ENCODE measurements at places on chromosomes 3 and 15.

DNA sequence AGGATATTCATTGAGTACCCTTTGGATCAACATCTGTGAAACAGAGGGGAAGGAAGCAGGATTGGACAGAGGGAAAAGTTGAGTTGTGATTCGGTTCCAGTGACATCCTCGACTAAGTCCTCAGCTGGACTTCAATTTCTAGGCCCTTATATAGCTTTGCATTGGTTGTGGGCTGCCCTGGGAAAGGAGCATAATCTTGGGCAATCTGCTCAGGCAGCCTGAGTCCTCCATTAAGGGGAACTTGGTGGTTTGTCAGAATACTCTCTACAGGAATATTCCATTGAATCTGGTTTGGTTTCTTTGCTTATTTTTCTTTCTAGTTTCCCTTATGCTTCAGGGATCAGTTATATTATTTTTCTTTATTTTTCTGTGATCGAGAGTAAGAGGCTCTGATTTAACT is 94.1 kb downstream of the TCF12 start:
- DNase-seq: no peak

GRCh38 chr3:31575448-31575847 is 42.7 kb downstream of the STT3B start:
- no peak for DNase-seq

DNA sequence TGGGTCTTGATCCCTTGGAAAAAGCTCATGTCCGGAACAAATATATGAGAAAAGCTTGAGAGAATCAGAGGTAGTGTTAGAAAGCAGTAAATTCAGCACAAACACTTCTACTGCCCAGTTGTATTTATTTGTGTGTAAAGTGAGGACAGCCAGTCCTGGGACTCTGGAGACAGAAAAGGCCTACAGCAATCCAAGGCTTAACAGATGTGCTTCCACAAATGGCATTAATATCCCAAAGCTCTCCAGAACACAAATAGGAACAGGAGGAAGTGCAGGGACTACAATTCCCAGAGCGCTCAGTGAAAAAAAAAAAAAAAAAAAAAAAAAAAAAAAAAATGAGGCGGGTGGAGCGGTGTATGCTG is 390 bp upstream of the AP2M1 start:
- DNase-seq: no peak

DNA sequence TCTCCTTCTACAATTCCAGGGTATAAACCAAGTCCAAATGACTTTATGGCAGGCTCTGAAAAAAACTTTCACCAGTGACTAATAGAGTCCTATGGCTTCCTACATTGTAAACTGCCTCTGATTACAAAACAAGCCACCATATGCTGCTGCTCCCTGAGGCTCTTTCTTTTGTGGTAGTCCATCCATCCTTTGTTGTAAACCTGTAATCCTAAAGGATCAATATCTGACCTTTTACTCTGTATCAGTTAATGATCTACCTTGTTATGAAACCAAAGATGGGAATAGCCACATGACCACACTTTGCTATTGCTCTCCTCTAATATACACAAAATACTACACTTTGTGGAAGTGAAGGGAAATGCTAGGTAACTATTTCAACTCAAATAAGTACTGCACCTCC is 434.7 kb upstream of the AGTR1 start:
- DNase-seq: no peak

DNA sequence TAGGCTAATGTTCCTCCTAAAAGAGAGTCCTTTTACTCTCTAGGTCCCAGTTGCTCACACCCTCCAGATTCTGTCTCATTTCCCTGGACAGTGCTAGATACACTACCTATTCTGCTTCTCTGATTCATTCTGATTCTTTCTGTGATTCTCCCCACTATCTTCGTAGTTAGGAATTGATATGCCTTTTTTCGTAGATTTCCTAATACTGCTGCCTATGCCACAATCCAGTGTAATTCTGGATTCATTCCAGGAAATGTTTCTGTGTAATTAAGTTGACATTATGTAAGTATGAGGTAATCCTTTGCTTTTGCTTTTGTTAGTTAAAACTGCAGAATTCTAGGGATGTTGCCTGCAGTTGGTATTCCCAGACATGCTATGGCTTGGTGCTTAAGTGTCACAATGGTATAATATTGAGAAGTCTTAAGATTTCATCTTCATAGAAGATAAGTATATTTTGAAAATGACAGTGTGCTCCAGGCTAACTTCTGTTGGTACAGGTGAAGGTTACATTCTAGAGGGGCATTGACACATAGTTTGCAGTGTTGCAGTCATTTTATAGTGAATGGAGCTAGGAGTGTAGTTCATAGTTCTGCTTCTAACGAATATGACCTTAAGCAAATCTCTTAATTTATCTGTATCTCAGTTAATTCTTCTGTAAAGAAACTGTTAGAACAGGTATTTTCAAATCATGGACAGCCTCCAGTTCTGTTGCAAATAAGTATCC is 54.3 kb downstream of the RIOX2 start:
- no peak for DNase-seq

DNA sequence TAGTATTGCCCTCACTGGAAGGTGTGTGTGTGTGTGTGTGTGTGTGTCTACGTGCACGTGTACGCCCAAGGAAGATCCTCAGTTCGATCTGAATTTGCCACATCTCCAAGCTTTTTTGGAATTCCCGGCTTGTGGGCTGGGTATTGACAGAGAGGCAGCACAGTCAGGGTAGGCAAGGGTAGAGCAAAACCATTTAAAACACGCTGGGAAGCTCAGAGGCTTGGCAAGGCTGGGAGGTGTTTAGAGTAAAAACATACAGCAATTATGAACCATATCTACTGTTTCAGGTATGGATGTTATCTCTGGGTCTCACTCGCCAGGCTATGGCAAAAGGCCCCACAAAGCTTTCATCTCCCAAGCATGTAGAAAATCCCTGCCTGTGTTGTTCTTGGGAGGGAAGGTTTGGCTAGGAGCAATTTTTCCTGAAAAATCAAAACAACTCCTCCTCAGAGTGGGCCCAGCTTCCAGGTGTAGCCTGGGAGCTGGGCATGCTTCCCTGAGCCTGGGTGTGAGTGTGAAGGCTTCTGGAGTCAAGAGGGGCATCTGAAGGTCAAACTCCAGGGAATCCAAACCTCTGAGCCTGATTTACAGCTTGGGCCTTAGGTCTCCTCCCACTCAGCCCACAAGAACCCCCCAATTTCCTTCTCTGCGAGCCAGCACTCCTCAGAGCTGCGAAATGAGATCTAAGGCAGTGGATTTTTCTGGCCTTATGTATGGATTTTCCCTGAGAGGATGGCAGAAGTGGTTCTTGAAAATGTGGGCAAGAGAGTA is 244.8 kb upstream of the TPRG1 start:
- no peak for DNase-seq

DNA sequence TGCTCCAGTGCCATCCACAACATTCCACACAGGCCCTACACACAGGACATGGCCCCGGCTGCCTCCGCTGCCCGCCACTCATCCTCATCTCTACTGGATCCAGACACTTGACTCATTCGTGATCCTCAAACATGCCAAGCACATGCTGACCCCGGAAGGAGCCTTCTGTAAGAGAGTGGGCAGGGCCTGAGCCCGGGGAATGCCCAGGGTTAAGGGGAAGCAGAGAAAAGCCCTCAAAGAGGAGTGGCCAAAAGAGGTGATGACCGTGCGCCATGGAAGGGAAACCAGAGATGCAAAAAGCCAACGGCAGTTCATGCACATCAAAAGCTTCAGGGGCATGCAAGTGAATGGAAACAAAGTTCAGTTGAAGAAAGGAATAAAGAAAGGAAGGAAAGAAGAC is 46.1 kb downstream of the RFTN1 start:
- DNase-seq: no peak
